IMR-90 (cell line): ENCODE measurements at places on chromosomes 5 and 9. TPM values are rescaled to one million over a fixed set of nuclear protein-coding genes. Genes with fewer than 3 reads are reported as not detected.

DNA sequence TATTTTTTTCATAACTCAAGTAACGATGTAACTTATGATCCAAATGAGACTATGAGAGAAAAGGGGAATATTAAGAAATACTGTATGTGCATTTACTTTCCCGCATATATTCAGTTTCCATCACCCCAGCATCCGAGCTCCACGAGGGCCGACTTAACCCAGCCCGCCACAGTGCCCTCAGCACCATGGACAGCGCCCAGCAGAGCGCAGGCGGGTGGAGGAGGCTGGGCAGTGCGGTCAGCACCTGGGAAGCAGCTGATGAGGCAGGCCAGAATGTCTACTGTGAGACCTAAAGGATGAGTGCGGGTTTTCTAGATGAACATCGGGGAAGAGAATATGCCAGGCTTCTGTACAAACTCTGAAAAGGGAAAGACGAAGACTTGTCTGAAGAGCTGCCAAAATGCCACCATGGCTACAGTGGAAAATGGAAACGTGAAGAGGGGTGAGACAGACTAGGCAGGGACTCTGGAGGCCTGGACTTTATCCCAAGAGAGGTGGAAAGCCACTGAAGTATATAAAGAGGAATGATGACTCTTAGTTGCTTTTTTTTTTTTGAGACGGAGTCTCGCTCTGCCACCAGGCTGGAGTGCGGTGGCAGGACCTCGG lies 34.5 kb upstream of the MED27 start:
- H3K27me3 ChIP-seq: peaks cover 24% of the 10 kb centered on the region
- H3K4me1 ChIP-seq: no peaks in the 10 kb centered on the region
- DNase-seq: peak; percentile 60
- no peaks in the 10 kb centered on the region for H3K36me3 ChIP-seq
- no peak overlapping the region for H3K4me3 ChIP-seq
- H3K27ac ChIP-seq: no peak overlapping the region

DNA sequence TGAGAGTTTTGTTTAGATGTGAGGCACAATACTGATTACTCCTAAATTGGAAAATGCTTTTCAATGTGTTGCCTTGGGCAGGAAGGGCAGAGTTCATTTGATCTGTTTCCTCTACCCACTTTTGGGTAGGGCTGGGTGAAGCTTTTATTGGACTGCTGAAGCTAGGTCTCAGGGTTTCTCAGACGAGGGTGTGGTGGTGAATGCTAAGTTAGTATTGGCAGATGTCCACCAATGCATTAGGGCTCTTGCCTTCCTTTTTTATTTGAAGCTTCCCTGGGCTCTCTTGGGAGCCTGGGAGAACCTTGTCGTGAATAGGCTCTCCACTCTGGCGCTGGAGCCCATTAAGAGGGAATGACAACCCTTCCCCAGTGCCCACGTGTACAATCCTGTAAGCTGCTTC lies 23.1 kb downstream of the SPTAN1 start:
- no peaks in the 10 kb centered on the region for H3K4me1 ChIP-seq
- H3K4me3 ChIP-seq: no peak overlapping the region
- no peak for DNase-seq
- no peak overlapping the region for H3K27ac ChIP-seq

Gene PCDHGB6
- 2.2 and 2.8 TPM in 2 replicates for total RNA-seq

Gene FOXD4L3
- total RNA-seq: under 0.01 TPM in 1 of 2 replicates, not detected in the other

Gene CFAP90
- not detected in 2 replicates for total RNA-seq
